ENCODE measurements at places on chromosomes 1 and 21.

GRCh38 chr1:21212126-21212525 lies 35.4 kb upstream of the EIF4G3 start:
- DNase-seq, result no peak

DNA sequence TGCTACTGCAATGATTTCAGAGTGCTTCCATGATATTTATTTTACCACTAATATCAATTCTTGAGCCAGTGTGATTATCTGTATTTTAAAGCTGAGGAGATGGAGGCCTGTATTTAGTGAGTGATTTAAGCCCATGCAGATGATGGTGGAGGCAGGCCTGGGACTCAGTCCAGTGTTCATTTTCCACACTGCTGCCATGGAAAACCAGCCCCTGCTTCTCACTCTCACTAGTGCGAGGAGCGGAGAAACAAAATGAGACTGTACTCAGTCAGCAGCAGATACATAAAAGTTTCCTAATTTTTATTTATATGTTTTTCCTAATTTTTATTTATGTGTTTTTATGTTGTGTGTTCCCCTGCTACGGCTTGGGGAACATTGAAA lies 32.8 kb downstream of the LRRC8B start:
- no peak for DNase-seq

DNA sequence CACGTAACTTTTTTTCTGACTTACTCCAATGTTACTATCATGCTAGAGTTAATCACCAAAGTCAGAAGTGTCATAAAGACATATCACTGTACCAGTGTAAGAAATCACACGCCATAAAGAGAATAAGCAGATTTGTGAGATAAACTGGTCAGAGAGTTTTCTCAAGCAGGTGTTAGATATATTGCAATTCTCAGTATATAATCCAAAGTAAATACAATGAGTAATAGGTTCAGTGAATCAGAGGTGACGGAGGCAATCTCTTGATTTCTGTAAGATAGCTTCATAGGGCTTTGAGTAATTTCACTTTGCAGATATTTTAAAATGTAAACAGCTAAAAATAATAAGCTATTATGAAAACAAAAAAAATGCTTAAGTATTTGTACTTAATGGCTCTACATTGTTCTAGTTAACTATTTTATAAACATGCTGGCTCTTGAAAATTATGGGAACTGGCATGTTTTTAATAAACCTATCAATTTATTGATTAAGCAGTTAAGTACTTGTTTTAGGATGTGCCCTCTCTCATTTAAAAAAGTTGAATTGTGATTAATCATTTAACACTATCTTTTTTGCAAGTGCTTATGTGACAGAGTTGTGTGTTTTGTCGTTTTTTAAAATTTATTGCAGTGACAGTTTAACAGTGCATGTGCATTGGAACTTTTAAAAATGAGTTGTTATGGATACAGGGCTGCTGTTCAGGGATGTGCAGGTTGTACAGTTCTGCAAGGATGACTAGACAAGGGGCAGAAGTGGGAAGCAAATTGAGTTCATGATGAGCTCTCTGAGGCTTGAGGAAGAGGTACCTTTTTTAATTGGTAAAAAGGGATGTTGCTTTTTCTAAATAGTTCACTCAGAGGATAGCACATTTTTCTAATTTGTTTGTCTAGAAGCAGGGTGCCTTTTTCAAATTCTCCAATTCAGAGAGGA lies 119.1 kb downstream of the USP25 start:
- no peak for DNase-seq

- DNase-seq, result no peak
These were observed 97.3 kb upstream of the DPT start for GRCh38 chr1:168826269-168826668.

DNA sequence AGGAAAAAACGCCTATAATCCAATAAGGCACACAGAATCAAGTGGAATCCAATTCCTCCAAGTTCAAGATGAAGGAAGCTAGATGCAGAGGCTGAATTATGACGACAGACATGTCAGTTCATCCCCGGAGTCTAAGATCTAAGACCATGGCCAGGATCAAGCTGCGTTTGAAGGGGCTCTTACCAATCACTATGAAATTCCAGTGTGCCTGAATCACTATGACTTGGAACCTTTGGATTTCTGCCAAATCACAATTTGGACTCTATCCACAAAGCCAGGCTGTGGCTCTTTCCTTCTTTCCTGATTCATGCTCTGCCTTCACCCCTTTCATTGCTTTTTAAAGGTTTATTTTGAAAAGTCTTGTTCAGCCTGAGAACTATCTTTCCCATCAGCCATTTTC lies 17.1 kb downstream of the OLIG2 start:
- no peak for DNase-seq

DNA sequence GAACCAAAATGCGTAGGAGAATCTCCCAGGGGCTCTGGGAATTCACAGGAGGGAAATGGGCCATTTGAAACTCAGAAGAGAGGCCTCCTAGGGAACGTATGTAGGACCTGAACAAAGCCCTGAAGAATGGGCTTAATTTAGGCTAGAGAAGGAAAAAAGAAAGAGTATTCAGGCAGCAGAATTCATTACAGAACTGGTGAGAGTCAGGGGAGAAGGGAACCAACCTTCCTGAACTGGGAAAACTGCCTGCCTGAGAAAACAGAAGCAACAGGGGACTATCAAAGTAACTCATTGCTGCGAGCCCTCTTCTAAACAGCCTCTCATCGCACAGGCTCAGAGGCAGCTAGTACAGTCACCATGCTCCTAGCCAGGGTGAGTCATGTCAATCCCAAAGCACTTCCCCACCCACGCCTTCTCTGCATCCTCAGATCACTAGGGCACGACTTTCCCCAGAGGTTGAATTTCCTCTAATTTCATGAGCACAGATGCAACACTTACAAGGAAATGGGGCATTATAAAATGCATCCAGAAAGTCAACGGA lies 98.1 kb downstream of the ADSS2 start:
- peak; percentile 63 for DNase-seq

DNA sequence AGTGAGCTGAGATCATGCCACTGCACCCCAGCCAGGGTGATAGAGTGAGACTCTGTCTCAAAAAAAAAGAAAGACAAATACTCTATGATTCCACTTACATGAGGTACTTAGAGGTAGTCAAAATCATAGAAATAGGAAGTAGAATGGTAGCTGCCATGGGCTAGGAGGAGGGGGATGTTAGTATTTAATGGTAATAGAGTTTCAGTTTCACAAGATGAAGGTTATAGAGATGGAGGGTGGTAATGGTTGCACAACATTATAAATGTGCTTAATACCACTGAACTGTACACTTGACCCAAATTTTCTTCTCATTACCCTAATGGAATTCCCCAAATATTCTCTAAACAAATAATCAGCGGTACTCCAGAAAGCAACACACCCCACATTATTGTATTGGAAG lies 12.8 kb downstream of the EIF2B3 start:
- no peak for DNase-seq

- DNase-seq, result no peak
These were observed 49.6 kb downstream of the TNFRSF8 start for GRCh38 chr1:12112711-12113161.

DNA sequence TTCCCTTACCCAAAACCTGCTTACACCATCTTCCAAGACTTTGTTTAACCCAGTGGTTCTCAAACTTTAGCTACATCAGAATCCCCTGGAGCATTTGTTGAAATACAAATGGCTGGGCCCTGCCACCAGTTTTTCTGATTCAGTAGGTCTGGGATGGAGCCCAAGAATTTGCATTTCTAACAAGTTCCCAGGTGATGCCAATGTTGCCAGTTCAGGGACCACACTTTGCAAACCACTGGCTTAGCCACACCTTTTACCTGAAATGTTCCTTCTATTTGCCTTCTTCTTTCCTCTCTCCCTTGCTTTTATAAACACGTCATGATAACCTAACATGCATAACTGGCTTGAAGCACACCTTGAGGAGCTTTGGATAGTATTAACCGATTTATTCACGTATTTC lies 16.1 kb upstream of the FCAMR start:
- DNase-seq, result no peak

- DNase-seq, result no peak
These were observed 197.4 kb downstream of the HS2ST1 start for GRCh38 chr1:87111659-87112371.

GRCh38 chr1:38456531-38456876 lies 403.1 kb downstream of the RRAGC start:
- DNase-seq, result no peak

GRCh38 chr1:113835686-113836290 lies 23.5 kb upstream of the RSBN1 start:
- DNase-seq, result no peak

DNA sequence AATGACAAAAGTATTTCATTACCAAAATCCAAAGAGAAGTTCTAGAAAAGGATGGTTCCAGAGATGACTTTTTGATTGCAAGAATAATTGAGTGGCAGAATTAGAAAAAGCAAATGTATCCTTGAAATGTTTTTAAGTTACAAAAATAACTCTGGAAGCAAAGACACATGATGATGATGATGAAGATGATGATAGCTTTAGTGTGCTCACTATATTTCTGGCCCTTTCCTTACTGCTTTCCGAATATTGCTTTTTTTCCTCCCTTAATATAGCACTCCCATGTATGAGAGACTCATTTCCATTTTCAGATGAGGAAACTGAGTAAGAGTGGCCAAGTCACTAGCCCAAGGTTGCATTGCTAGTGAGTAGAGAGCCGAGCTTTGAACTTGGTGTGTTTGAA lies 54.7 kb downstream of the CACHD1 start:
- DNase-seq, result no peak

GRCh38 chr1:82946096-82946605 lies 1052.8 kb downstream of the TTLL7 start:
- DNase-seq, result no peak

DNA sequence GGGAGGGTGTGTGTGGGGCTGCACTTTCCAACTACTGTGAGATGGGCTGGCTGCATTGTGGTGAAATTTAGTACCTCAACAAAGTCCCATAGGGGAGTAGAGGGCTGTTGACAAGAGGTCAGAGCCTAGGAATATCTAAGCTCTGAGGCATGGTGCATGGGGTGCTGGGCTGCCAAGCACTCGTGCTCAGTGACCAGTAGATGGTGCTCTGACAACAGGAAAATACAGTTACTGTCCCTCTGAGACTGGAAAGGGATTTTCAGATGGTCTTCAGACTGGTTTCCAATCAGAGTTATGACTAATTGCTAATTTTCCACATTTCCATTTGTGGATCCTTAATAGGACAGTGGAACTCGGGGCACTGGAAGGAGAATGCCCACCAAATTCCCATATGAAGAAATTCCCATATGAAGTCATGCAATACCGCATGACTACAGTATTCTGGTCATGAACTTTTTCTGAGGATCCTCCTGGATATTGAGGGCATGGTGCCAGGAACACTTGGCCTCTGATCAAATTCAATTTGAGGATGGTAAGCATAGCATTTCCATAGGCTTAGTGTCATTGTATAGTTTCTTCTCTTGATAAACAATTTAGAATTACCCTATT lies 4.1 kb upstream of the CACNA1E start:
- DNase-seq, result no peak

- DNase-seq, result no peak
These were observed 111.1 kb upstream of the BEND5 start for GRCh38 chr1:48887796-48888195.

DNA sequence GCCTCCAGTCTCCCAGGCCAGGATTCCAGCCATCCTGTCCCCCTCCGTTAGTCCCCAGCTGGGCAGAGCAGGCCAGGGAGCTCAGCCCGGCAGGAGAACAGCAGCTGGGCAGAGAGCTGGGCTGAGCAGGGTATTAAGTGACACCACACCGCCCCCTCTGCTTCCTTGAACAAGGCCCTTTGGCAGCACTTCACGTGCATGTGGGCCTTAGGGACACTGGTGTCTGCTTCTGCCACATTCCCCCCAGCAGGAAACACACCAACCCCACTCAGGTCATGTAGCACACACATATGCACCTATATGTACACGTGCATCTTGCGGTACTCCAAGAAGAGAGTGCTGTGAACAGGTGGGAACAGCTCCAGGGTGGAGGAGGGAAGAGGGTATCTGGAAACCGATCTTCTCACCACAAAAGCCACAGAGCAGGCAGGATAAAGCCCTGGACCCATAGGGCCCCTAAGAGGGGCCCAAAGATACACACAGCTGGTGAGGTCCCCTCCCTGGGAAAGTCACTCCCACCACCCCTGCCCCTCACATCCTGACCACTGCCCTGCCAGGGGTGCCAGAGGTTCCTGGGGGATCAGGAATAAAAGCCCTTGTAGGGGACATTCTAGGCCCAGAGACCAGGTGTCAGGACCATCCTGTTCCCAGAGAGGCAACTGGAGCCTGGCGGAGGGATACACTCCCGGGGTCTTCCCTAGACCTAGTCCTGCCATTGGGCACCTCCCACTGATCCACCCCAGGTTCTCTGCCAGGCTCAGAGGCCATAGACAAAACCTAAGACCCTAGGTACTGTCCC lies 4.5 kb downstream of the EPHA2 start:
- no peak for DNase-seq
